ELF-1 (cell line): ENCODE measurements at places on chromosomes 12 and 14.

- peak; percentile 77 for DNase-seq
These were observed 64.8 kb upstream of the PTGR2 start for GRCh38 chr14:73786636-73787485.

DNA sequence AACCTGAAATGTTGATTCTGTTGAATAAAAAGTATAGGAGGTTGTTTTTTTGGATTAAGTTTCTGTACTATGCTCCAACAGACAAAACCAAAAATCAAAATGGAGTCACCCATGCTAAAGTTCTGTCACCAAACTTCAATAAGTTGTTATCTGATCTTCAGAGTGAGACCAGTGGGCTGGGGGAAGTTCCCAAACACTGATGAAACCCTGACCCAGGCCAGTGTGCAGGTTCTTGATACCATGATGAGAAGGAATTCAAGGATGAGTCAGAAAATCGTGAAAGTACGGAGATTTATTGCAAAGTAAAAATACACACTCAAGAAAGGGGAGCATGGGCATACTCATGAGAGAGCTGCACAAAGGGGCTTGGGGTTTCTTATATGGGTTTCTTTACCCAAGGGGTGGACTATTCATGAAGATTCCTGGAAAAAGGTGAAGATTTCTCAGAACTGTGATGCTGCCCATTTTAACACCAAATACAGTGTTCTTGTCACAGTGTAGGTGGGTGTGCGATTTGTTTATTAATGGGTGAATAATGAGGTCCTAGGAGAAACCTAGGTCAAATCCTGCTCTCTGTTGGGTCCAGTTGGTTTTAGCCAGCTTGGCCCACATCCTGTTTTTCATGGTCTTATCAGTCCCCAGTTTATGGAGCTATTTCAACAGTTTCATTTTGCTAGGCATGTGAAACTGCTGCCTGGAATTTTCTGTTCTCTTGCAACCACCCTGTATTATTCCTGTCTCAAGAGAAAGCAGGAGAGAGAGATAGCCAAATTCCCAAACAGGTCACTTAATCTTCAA, 27.5 kb upstream of the DENND5B start:
- DNase-seq: no peak

DNA sequence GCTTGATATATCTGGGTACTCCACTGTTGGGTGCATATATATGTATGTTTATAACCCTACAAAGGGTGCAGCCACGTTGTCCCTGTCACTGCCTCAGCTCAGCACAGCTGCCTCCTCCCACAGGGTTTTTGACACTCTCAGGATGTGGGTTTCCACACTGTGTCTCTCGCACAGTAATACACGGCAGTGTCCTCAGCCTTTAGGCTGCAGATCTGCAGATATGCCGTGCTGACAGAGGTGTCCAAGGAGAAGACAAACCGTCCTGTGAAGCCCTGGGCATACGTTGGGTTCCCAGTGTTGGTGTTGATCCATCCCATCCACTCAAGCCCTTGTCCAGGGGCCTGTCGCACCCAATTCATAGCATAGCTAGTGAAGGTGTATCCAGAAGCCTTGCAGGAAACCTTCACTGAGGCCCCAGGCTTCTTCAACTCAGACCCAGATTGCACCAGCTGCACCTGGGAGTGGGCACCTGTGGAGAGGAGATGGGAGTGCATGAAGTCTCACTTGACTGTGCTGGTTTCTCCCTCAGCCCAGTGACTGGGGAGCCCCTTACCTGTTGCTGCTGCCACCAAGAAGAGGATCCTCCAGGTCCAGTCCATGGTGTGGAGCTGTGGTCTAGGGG, 498.7 kb downstream of the TMEM121 start:
- no peak for DNase-seq

DNA sequence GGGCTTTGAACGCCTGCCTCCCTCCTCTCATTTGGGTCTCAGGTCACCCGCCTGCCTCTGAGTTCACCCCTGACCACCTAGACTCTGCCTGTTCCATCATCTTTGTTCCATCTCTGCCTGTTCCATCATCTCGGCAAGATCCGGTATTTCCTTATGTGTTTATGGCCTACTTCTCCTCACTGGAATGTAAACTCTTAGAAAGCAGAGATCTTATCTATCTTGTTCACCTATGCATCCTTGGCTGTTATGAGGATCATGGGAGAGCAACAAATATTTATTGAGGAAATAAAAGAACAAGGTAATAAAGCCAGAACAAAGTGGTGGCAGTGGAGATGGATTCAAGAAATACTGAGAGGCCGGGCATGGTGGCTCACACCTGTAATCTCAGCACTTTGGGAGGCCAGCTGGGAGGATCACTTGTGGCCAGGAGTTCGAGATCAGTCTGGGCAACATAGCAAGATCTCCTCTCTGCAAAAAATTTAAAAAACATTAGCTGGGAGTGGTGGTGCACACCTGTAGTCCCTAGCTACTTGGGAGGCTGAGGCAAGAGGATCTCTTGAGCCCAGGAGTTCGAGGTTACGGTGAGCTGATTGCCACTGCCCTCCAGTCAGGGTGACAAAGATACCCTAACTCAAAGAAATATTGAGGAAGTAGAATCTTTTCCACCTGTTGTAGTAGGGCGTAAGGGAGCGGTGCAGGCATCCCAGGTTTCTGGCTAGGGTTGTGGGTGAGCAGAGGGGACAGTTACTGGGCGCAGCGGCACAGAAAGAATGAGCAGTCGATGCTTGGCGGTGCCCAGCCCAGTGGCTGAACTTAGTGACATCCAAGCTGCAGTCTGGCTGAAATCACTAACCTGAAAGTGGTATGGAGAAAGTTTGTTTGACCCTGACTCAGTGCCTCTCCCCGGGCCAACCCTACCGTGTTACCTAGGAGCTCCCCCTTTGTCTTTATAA, 1.7 kb upstream of the KLC1 start:
- no peak for DNase-seq

- DNase-seq: peak; percentile 90
These were observed 24.8 kb downstream of the KLRK1 start for GRCh38 chr12:10364815-10365622.

GRCh38 chr12:129599406-129599805, 304.4 kb downstream of the TMEM132D start:
- no peak for DNase-seq

DNA sequence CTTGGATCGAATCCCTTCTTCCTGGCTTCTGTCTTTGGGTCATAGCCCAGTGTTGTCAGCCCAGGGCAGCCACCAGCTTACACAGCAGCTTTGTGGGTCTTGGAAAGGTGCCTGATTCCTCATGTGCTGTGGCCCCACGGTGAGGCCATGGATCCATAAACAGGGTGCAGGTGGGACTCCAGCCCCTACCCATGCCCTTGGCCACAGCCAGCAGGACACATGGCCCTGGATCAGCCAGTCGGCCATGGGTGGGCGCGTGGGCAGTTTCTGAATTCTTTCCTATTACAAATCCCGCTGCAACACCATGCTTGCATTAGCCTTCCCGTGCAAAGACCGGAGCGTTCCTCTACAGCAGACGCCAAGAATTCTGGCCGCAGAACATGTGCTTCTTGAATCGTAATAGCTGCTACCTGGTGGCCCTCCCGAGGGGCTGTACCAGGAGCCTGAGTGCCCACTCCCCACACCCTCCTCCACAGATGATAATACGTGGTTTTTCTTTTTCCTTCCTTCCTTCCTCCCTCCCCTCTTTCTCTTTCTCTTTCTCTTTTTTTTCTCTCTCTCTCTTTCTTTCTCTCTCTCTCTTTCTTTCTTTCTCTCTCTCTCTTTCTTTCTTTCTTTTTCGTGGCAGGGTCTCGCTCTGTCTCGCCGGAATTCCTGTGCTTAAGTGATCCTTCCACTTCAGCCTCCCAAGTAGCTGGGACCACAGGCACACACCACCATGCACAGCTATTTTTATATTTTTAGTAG, 2.9 kb upstream of the MMP17 start:
- DNase-seq: no peak

GRCh38 chr14:87690076-87690613, 302.8 kb downstream of the GALC start:
- DNase-seq: no peak

DNA sequence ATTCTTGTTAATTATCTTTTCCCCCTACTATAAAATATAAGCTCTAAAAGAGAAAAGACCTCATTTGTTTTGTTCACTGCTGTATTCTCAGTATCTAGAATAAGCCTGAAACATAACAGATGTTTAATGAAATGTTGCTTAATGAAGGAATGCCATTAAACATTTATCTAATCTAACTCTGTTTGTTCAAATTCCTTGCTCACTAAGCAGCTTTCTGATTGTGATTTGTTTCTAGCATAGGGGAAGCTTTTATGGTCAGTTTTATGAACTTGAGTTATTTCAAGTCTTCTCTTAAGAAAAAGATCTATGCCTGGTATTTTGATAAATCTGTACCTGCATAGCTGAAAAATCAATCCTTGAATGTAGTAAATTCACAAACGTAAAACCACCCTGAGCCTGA, 308.6 kb downstream of the CCDC91 start:
- DNase-seq: no peak

GRCh38 chr12:47504775-47505446, 200.9 kb downstream of the RPAP3 start:
- no peak for DNase-seq

DNA sequence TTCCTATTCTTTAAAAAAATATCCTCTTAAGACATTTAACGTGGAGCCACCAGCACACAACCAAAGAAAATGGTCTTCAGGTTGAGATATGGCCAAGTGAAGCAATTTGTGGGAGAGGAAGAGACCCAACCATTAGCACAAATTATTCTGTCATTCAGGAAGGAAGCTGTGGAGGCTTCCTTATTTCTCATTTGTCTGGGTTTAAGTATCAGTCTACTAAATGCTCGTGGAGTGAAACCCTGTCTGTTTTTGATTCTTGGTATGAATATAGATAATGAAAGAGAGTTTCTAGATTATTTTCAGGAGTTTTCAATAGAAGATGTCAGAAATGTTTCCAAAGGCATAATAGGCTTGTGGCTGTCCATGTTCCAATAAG, 125.1 kb downstream of the GPR65 start:
- no peak for DNase-seq

GRCh38 chr14:64440494-64440893, 24.8 kb upstream of the AKAP5 start:
- no peak for DNase-seq

DNA sequence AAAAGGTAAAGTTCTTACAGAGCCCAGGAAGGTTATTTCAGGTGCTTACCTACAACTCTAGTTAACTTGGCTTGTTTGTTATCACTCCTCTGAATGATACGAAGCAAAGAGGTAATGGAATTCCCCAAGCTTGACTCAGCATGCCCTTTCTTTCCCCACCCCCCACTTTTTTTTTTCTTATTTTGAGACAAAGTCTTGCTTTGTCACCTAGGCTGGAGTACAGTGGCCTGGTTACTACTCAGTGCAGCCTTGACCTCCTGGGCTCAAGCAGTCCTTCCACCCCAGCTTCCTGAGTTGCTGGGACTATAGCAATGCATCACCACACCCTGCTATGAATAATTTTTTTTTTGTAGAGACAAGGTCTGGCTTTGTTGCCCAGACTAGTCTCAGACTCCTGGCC, 17.1 kb upstream of the YBX3 start:
- DNase-seq: peak; percentile 12

DNA sequence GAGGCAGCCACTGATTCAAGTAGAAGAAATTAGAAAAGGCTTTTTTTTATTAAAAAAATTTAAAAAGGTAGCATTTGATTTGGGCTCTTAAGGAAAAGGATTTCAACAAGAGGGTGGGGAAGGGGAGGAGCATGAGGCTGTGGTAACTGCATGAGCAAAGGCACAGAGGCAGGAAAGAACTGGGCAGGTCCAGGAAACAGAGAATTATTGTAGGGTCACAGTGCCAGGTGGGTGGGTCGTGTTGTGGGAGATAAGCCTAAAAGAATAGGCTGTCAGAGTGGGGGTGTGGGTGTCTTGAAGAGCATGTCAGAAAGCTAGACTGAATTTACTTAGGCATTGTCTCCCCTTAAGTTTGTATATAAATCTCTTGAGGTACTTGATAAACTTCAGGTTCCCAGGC, 7.8 kb downstream of the LIMA1 start:
- no peak for DNase-seq

GRCh38 chr12:639566-639965, 23.7 kb downstream of the NINJ2 start:
- no peak for DNase-seq
